ENCODE measurements at places on chromosomes 4 and X.

DNA sequence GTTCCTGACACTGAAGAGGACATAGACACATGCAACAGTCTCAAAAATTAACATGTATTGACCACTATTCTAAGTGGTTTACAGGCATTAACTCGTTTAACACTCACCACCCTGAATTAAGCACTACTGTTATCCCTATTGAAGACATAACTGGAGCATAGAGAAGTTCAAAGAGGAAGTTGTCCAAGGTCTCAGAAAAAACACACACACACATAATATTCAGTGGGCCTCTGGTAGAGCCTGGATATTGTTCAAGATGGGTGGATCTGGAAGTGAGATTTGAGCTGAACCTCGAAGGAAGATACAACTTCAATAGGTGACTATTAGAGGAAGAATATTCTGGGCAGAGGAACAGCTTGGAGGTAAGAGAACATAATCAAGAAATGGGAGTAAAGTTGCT, 334.9 kb downstream of the HNRNPD start:
- DNase-seq, result no peak

DNA sequence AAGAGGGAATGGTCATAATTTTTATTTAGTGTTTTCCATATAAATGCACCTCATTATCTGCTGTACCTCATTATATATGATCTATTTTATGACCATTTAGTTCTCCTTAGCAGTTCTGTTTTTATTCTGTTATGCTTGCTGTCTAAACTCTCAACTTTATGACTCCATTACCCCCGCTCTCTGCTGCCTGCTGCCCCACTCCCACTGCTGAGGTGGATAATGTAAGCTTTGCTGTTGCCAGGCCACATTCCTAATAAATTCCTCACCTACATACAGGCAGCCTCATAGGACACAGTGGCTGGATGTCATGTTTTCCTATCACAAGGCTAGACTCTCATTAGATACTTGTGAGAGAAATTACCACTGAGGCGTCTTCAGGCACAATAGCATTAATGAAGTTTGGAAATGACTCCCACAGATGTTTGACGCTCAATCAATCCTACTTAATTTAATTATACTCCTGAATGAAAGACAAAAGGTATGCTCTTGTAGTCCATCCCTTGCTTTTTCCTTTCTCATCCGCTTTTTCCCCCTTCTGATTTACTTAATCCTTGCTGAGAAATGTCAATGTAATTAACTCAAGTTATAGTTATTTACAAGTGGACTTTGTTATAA, 497.5 kb upstream of the IGFBP7 start:
- no peak for DNase-seq

GRCh38 chr4:105594099-105595010, 41.9 kb downstream of the ARHGEF38 start:
- no peak for DNase-seq

GRCh38 chr4:128663325-128663724, 146.2 kb upstream of the JADE1 start:
- DNase-seq, result no peak

DNA sequence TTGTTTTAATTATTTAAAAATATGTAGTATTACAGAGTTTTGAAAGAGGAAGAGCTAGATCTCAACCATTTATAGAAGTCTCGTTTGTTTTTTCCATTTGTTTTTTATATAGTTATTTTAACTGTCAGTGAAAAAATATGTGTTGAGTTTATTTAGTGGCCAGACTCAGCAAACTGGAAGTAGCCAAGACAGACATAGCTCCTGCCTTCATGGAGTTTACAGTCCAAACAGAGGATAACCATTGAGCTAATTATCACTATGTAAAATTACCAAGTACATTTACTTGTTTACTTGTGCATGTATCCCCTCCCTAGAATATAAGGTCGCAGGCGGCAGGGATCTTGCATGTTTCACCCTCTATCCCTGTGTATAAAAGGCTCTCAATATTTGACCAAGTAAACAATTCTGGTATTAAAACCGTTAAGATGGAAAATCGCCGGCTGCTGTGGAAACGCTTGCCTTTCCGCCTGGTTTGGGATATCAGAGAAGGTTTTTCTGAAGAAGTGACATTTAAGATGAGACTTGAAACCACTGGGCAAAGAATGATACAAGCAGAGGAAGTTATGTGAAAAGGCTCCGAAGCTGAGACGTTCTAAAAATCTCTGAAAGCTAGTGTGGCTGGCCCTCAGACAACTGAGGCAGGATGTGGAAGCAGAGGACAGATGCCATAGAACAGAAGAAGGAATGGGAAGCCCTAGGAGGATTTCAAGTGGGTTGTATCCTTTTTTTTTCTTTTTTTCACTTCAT, 1.3 kb upstream of the CCNI start:
- DNase-seq, result no peak
